ENCODE measurements at places on chromosomes 13 and 19.

DNA sequence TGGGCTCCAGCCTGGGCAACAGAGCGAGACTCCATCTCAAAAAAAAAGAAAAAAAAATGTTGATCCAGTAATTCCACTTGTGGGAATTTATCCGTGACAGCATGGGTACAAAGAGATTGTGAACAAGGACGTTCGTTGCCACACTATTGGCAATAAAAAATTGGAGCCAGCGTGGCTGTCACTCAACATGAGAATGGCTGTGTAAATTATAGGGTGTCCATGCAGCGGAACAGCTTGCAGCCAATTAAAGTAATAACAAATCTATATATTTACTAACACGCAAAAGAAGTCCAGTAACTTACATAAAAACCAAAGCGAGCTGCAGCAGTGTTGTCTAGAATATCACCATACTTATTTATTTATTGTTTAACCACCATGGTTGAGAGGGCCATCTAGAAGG, 19.3 kb downstream of the DPF1 start:
- H3K4me3 ChIP-seq = no peak overlapping the region
- H3K4me1 ChIP-seq = no peaks in the 10 kb centered on the region
- no peak overlapping the region for H3K27ac ChIP-seq
- H3K27me3 ChIP-seq = no peaks in the 10 kb centered on the region
- no peak for DNase-seq

DNA sequence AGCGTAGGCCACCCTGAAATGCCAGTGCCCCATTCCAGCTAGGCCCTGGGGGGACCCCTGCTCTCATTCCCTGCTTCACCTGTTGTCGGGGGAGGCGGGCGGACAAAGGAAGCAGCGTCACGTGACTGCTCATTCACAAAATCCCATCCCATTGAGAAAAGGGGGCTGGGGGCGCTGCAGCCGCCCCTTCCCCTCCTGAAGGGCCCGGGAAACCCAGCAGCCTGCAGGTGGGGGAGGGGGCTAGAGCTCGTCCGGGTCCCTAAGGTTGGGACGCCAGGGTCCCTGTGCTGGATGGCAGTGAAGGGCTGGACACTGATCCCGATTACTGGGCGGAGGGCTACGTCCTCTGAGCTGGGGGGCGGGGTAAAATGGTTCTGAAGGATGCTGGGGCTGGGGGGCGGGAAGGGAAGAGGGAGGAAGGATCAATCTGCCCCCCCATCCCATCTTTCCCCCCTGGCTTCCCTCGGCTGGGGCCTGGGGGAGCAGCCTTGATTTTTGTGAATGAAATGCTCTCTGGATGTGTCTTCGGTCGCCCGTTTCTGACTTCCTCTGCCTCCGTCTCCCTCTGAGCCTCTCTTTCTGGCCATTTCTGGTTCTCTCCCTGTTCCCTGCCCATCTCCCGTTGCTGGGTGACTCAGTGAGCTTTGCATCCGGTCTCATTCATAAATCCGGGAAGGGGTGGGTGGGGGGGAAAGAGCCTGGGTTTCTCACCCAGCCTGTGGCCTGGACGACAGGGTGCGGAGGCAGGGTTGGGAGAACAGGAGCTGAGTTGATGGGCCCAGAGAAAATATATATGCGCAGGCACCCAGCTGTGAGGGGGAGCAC, 816 bp downstream of the SPRED3 start:
- H3K4me1 ChIP-seq = peaks cover 42% of the 10 kb centered on the region
- no peak overlapping the region for H3K27ac ChIP-seq
- H3K36me3 ChIP-seq = no peaks in the 10 kb centered on the region
- DNase-seq = no peak
- H3K27me3 ChIP-seq = peaks cover 28% of the 10 kb centered on the region
- H3K4me3 ChIP-seq = no peak overlapping the region

- no peak overlapping the region for H3K27ac ChIP-seq
- H3K36me3 ChIP-seq = no peaks in the 10 kb centered on the region
- no peak for DNase-seq
- no peak overlapping the region for H3K4me3 ChIP-seq
These were observed 126.2 kb upstream of the SPACA7 start for GRCh38 chr13:112249644-112250610.

DNA sequence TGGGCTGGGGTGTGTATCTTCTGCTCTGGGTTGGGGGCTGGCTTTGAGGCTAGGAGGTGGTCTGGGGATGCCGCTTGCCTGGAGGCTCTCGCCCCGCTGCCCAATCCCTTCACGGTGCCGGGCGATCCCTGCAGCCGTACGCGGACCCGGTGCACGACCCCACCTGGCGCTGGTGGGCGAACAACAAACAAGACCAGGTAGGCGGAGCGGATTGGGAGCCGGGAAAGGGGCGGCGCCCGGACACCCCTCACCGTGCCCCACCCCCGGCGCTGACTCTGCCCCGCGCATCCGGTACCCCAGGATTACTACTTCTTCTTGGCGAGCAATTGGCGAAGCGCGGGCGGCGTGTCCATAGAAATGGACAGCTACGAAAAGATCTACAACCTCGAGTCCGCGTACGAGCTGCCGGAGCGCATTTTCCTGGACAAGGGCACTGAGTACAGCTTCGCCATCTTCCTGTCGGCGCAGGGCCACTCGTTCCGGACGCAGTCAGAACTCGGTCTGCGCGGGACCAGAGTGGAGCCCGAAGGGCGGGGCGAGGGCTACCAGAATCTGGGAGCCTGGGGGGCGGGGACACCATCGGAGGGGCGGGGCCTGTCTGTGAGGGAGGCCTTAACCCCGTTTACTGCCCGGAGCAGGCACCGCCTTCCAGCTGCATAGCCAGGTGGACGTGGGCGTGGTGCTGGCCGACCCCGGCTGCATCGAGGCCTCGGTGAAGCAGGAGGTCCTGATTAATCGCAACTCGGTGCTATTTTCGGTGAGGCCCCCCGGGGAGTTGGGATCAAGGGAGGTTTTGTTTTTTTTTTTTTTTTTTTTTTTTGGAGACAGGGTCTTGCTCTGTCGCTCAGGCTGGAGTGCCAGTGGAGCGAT, 12.1 kb upstream of the PSMD8 start:
- peak; percentile 23 for DNase-seq
- H3K27ac ChIP-seq = no peak overlapping the region
- H3K27me3 ChIP-seq = peaks cover 43% of the 10 kb centered on the region
- H3K36me3 ChIP-seq = no peaks in the 10 kb centered on the region
- H3K4me3 ChIP-seq = peak overlapping the region; percentile 75

GRCh38 chr19:45592366-45592765, 7.8 kb upstream of the OPA3 start:
- H3K4me3 ChIP-seq = no peak overlapping the region
- H3K36me3 ChIP-seq = no peaks in the 10 kb centered on the region
- peaks cover 26% of the 10 kb centered on the region for H3K4me1 ChIP-seq
- H3K27me3 ChIP-seq = peaks cover 9% of the 10 kb centered on the region

DNA sequence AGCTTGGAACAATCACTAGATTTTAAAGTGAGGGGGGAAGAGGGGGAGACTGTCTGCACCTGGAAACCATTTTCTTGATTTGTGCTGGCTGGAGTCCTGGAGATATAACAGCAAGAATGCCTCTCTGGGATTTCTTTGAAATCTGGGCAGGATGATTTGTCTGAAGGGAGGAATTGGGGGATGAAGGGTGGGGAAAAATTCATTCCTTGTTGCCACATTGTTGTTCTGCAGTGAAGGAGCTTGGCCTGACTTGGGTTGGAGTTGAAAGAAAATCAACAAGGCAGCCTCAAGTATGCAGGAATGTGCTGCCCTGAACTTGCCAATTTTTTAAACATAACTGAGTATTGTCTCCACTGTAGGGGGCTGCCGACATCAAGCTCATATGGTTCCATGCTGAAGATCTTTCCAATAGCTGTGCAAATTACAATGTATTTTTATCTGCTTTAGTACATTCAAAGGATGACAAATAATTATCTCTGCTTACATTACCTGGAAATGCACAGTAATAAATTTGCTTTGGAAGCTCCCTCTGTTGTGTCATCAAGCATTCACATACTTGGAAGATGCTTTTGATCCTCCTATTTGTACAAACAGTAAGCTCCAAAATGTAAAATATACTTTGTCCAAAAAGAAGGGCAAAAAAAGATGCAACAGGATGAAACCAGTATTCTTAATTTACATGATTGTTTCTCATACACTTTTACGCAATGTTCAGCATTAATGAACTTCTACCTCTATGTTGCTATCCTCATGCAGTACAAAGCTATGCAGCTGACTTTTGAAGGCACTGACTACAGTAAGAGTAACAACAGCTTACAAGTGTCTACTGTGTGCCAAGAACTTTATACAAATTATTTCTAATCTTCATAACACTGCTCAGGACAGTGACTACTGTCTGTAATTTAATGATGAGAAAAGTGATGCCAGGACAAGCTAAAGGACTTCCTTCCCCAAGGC, 627.9 kb upstream of the KLF12 start:
- H3K27ac ChIP-seq = no peak overlapping the region
- H3K36me3 ChIP-seq = no peaks in the 10 kb centered on the region
- no peak for DNase-seq
- H3K27me3 ChIP-seq = no peaks in the 10 kb centered on the region
- no peaks in the 10 kb centered on the region for H3K4me1 ChIP-seq

- peak overlapping the region; percentile 44 for H3K27ac ChIP-seq
- peaks cover 8% of the 10 kb centered on the region for H3K36me3 ChIP-seq
- peaks cover 41% of the 10 kb centered on the region for H3K4me1 ChIP-seq
- H3K4me3 ChIP-seq = no peak overlapping the region
These were observed 149.3 kb downstream of the RGCC start for GRCh38 chr13:41606646-41607045.

GRCh38 chr13:77599351-77599750, 63.8 kb downstream of the SCEL start:
- no peaks in the 10 kb centered on the region for H3K36me3 ChIP-seq
- no peak for DNase-seq
- H3K4me1 ChIP-seq = no peaks in the 10 kb centered on the region
- H3K4me3 ChIP-seq = no peak overlapping the region
- no peak overlapping the region for H3K27ac ChIP-seq

DNA sequence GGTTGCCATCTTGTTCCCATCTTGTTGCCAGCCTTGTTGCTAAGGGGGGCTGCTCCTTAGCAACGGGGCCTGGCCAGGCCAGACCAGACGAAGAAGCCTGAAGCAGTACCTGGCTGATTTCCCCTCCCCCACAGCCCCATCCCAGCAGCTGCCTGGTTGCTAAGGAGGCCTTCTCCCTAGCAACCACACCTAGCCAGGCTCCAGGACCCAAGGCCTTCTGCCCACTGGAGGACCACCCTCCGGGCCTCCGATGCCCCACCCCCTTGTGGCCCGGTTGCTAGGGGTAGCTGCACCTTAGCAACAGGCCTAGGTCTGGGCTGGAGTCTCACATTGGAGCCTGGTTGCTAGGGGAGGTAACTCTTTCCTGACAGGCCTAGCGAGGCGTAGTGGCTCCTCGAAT, 3.9 kb downstream of the PRRG2 start:
- H3K36me3 ChIP-seq = no peaks in the 10 kb centered on the region
- DNase-seq = no peak
- no peak overlapping the region for H3K27ac ChIP-seq

DNA sequence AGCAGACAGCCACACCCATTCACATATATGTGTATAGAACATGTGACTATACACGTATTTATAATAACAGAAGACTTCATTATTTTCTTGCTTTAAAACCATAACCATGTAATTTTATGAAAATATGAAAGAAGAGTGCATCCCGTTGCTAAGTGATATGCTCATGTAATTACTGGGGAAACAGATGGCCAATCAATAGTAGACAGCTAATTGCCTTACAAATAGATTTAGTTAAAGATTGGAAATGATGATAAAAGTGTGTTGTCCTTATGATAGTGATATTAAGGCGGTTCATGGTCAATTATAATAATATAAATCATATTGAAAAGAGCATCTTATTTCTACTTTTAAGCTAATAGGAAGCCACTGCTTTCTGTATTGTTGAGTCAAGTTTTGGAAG, 95.9 kb downstream of the RFC3 start:
- H3K27ac ChIP-seq = no peak overlapping the region
- H3K4me1 ChIP-seq = no peaks in the 10 kb centered on the region
- H3K27me3 ChIP-seq = no peaks in the 10 kb centered on the region
- H3K4me3 ChIP-seq = no peak overlapping the region
- no peak for DNase-seq

DNA sequence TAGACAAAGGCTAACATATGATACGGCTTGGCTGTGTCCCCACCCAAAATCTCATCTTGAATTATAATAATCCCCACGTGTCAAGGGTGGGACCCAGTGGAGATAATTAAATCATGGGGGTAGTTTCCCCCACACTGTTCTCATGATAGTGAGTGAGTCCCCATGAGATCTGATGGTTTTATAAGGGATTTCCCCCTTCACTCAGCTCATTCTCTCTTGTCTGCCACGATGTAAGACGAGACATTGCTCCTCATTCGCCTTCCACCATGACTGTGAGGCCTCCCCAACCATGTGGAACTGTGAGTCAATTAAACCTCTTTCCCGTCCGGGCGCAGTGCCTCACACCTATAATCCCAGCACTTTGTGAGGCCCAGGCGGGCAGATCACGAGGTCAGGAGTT, 143.5 kb downstream of the RXFP2 start:
- no peak overlapping the region for H3K27ac ChIP-seq
- H3K36me3 ChIP-seq = no peaks in the 10 kb centered on the region
- no peak overlapping the region for H3K4me3 ChIP-seq
- DNase-seq = no peak
- H3K4me1 ChIP-seq = no peaks in the 10 kb centered on the region

GRCh38 chr13:54029226-54029625, 1000.6 kb downstream of the OLFM4 start:
- H3K27ac ChIP-seq = no peak overlapping the region

DNA sequence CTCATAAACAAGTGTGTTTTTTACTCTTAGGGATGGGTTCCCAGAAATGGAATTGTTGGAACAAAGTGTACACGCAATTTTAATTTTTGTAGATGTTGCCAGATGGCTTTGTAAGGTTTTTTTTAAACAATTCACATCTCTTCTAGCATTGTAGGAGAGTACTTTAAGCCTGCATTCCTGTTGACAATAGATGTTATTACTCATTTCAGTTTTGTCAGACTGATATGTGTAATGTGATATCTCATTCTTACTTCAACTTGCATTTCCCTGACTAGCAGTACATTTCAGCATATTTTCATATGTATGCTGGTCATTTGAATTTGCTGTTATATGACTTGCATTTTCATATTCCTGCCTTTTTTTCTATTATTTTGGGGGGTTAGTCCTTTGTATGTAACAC, 186.6 kb upstream of the SLITRK6 start:
- H3K27me3 ChIP-seq = no peaks in the 10 kb centered on the region
- DNase-seq = no peak
- no peaks in the 10 kb centered on the region for H3K4me1 ChIP-seq
- H3K27ac ChIP-seq = no peak overlapping the region
- H3K4me3 ChIP-seq = no peak overlapping the region

DNA sequence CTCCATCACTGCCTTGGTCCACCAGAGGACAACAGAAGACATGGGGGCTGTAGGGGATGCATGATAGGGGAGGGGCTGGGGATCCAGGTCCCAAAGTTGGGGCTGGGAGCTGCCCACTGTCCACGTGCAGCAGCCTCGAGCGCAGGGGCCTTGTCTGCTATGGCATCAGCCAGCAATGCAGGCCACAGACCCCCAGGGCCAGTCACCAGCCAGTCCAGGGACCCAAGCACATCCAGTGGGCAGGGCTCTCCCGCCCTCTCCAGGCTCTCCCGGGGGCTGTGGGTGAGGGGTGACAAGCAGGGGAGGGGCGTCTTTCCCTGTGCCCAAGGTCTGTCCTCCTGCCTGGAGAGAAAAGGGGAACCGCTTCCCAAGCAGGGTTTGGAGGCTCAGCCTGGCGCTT, 32.8 kb downstream of the PEPD start:
- no peaks in the 10 kb centered on the region for H3K4me1 ChIP-seq
- no peak overlapping the region for H3K4me3 ChIP-seq
- no peaks in the 10 kb centered on the region for H3K27me3 ChIP-seq
- no peak for DNase-seq
- H3K36me3 ChIP-seq = peaks cover 3% of the 10 kb centered on the region

Measured in HepG2 (cell line).